A549 treated with GW870086 at 1 μM for 4 hours (cell line): ENCODE measurements at places on chromosomes 6 and 20. TPM values are rescaled to one million over a fixed set of nuclear protein-coding genes. Genes with fewer than 3 reads are reported as not detected.

The LZTS3 gene
- 3.6 to 4.1 TPM (median 4.1 TPM) in 5 replicates for total RNA-seq

The SLC22A3 gene
- total RNA-seq, result 40.2 to 51.2 TPM (median 47.9 TPM) in 5 replicates

The ZNF334 gene
- total RNA-seq, result not detected in 5 replicates

The HLA-DRB1 gene
- total RNA-seq, result not detected in 5 replicates

The PRND gene
- total RNA-seq, result not detected in 5 replicates

The PTCRA gene
- total RNA-seq, result not detected in 5 replicates

The ZNF391 gene
- 0.21 to 0.32 TPM (median 0.25 TPM) in 5 replicates for total RNA-seq

The CHRNA4 gene
- total RNA-seq, result 0.27 to 0.45 TPM (median 0.38 TPM) in 5 replicates
